ENCODE measurements at places on chromosomes 12 and 14.
A peak's percentile ranks its signal among the peaks of the same experiment; 100 is the strongest.

GRCh38 chr12:57208631-57209282, 7.8 kb upstream of the NXPH4 start:
- DNase-seq: no peak

DNA sequence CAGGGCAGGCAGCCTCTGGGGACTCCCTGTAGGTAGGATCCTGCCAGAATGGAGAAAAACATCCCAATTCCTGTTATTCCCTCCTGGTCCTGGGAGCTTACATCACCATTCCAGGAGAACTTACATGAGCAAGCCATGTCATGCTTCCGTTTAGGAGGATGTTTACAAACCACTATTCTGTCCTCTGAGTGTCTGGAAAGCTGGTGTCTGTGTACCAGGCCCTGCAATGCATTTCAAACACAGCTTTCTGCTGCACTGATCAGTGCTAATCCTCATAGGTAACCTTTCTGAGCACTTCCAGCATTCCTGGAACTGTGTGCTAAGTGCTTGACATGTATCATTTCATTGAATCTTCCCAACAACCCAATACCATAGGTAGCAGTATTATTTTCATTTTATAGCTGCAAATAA, 19.8 kb upstream of the MAP1LC3B2 start:
- peak; percentile 60 for DNase-seq

GRCh38 chr12:42696406-42697149, 107.0 kb upstream of the PRICKLE1 start:
- DNase-seq: no peak

GRCh38 chr14:74348241-74348734, at the start of gene VRTN:
Gene VRTN, plus strand, starts transcription at chr14:74348471. Its CDS starts 8,313 bp downstream, at chr14:74356784.
- no peak for DNase-seq

DNA sequence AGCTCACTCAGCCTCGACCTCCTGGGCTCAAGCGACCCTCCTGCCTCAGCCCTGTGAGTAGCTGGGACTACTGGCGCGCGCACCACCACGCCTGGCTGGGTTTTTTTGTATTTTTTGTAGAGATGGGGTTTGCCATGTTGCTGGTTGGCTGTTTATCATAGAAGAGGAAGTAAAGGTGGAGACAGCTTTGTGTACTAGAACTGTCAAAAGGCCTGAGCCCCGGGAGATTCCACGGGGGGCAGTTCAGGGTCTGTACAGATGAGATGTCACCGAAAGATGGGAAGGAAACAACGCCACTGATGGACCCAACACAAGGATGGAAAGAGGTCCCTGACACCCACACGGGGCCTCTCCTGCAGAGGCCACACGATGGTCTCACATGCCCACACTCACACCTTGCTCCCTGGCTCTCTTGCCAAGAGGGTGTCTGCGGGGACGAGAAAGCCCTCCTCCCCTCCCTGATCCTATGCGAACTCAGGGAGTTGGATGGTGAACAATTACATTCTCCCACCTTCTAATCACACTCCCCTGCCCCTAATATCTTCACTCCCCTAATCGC, 66.6 kb downstream of the KDM2B start:
- DNase-seq: no peak

- DNase-seq: no peak
These were observed 46.7 kb upstream of the CORO1C start for GRCh38 chr12:108778053-108778452.

DNA sequence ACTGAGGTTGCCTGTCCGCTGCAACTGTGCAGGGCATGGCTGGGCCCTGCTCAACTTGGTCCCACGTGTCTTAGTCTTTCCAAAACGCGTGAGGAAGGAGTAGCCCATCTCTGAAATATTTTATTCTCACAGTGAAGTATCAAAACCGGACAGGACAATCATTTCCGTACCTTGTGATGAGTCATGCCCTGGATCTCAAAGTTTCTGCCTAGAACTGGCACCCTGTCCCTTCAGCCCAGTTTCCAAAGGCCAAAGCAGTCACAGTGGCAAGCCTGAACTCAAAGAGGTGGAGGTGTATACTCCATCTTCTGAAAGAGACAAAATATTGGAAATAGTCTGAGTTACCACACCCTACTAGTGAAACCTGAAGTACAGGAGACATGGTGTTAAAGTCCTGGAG, 28.5 kb upstream of the SRGAP1 start:
- DNase-seq: no peak

DNA sequence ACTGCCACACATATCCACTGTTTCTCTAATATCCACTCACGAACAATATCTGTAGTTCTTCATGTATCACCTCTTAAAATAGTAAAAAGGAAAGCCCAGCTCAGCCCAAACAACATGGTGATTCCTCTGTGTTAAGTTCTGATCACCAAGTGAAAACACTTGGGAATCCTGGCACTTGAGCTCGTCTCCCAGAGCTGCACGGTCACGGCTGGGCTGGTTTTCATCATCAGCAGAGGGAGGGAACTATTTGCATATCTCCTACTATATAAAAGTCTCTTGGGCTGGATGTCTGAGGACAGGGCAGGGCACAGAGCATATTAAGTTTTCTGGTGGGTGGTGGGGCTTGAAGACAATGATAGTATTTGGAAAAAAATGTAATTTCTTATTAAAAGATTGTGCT, 870.6 kb downstream of the TMEM121 start:
- no peak for DNase-seq

GRCh38 chr12:12899530-12900380, 8.4 kb downstream of the GPRC5A start:
- no peak for DNase-seq

- no peak for DNase-seq
These were observed 85.5 kb downstream of the TGFB3 start for GRCh38 chr14:75896341-75896740.

DNA sequence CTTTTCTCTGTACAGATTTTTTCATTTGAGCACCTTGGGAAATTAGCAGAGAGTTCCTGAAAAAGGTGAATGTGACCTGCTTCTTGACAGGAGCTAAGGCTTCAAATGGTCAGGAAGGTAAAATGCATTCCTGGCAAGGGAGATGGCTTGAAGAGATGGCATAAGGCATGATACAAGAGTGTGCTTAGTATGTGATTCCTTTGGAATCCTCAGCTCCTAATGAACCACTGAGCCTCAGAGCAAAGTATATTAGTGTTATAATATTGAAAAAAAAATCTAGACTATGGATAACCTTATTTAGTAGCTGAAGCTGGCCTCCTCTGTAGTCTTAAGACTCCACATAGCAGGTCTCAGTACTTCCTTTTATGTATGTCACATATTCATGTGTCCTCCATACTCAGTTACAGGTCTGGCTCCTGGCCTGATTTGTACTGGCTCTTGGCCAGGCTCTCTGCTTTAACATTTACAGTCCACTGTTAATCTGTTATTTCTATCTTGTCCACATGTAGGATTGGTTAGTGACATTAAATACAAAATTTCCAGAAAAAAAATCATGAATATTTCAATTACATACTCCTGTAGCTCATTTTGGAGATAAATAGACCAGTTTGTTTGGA, 17.9 kb downstream of the TOGARAM1 start:
- DNase-seq: peak; percentile 43

DNA sequence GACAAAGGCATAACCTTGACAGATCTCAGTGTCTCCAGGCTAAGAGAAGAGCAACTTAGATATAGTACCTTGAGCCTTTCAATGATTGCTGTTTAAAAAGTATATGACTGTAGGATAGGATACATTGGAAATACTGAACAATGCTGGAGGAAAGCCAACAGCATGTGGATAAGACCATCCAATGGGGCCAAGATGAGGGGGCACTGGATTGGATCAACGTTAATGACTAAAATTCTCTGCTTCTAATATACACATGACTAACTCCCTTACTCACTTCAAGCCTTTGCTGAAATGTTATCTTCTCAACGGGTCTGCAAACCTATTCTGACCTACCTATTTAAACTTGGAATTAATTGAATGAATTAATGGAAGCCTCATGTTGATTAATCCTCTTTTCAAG, 354.9 kb downstream of the RAD51B start:
- no peak for DNase-seq

- DNase-seq: no peak
These were observed 47.7 kb downstream of the NOPCHAP1 start for GRCh38 chr12:105033851-105034250.

- no peak for DNase-seq
These were observed 581.1 kb downstream of the SLC16A7 start for GRCh38 chr12:60176891-60177290.

DNA sequence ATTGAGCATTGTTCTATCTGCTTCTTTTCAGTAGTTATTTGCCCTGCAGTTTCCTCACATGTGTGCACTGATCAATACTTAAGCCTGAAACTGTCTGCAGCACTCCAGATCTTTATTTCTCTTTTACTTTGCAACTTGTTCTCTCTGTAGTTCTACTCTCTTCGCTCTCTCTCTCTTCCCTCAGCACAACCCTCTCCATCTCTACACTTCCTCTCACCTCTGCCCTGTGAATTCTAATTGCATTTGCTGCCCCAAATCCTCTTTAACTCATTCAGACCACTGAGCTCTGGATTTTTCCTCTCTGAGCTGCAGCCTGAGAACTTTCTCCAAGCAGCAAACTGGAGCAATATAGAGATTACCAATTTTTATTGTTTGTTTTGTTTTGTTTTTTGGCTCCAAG, 1035.5 kb downstream of the FSCB start:
- no peak for DNase-seq

DNA sequence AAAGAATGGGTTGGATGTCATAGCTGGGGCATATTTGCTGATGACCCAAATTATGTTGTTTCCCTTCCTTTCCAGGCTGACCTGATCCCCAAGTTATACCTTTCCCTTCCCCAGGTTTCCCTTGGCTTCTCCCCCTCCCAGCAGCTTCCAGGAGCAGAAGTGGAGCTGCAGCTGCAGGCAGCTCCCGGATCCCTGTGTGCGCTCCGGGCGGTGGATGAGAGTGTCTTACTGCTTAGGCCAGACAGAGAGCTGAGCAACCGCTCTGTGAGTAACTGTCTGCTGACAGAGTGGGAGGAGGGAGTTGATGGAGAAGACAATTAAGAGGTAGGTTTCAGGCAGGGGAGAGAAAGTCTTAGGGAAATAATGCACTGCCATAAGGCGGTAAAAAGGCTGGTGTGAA, 25.0 kb downstream of the A2ML1 start:
- no peak for DNase-seq

GRCh38 chr12:112413855-112414625, 4.6 kb upstream of the RPL6 start:
- DNase-seq: no peak

- DNase-seq: no peak
These were observed 63.3 kb downstream of the CCDC88C start for GRCh38 chr14:91354221-91354916.

DNA sequence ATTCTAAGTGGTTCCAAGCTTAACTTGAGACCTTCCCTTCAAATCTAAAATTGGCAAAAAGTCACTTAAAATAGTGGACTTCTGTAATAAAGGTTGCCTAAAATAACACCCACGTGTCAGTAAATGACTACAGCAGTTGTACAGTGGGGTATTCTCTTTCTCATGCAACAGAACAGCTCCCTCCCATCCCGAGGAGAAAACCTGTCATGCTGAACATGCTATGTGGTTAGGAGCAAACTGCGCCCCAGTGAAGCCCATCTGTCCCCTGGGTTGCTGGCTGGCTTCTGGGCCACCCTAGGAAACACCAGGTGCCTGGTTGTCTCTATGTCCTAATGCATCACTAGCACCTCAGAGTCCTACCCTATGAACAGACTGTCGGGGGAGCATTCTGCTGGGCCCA, 2.7 kb downstream of the BTBD6 start:
- no peak for DNase-seq

DNA sequence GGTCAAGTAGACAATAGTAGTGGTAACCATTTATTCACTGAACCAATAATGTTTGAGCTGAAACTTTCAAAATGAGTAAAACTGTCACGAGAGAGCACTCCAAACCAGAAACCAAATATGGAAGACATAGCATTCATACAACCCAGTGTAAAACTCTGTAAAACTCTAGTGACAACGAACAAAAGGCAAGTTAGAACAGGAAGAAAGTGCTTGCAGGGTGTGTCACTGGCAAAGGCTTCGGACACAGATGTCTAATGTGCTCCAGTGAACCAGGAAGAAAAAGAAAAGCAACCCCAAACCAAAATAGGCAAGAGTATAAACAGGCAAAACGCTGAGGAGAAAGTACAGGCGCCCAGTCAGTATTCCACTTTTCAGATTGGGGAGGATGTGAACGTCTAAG, 79.3 kb upstream of the FZD10 start:
- DNase-seq: no peak

DNA sequence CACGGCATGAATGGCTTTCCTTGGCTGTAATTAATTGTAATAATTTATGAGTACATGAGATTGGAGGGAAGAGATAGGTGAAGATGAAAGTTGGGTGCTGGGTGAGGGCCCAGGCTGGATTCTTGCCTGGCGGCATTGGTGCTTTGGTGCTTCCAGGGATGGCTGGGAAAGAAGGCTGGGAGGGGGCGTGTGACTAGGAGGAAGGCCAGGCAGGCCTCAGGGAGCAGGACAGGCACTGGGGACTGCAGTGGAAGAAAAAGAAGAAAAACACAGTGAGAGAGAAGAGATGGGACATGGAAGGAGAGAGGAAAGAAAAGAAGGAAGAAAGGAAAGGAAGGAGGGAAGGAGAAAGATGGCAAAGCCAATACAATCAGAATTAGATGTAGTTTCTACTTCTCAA, 3.7 kb downstream of the HOXC9 start:
- DNase-seq: no peak

GRCh38 chr12:22658214-22658613, 33.2 kb downstream of the ETNK1 start:
- no peak for DNase-seq

- no peak for DNase-seq
These were observed 387.5 kb downstream of the BCAT1 start for GRCh38 chr12:24561411-24561871.

GRCh38 chr12:6700646-6701051, at the start of gene PIANP:
Gene PIANP, minus strand, starts transcription at chr12:6700815. Its CDS starts 2,754 bp downstream, at chr12:6698061.
- DNase-seq: no peak

DNA sequence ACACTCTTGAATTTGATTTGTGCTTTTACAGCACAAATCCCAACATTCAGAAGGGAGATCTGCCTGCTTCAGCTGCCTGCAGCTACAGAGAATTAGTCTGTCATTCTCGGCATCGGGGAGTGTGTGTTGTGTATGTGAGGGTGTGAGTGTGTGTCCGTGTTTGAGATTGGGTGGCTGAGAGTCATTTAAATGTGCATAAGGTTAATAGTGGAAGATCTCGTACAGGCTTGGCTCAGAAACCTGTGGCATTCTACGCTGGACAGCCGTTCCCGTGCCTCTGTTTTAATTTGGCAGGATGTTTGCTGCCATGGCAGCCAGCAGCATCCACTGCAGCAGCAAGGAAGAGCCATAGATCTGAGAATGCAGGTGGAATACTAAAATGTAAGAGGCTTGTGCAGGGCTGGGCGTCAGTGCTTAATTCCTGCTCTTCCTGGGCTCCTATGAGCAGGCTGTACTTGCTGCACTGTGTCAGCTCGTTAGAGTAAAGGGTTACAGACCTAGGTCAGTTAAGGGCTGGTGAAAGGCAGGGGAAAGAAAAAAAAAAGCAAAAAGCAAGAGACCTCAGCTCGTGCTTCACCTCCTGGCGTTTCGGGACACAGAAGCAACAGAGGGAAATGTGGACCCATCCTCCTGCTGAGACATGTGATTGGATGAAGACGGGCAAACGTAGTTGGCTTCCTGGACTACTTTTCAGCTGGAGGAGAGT, 205.4 kb downstream of the NAV3 start:
- no peak for DNase-seq

- DNase-seq: no peak
These were observed 62.1 kb downstream of the SPTB start for GRCh38 chr14:64817631-64818030.

GRCh38 chr14:77036484-77037214, 8.1 kb upstream of the IRF2BPL start:
- no peak for DNase-seq

All from NCI-H2029 (cell line).